ENCODE measurements at places on chromosomes 6 and 20.

GRCh38 chr6:66190858-66191257 lies 483.8 kb upstream of the EYS start:
- DNase-seq, result no peak

- DNase-seq, result no peak
These were observed 158.2 kb downstream of the BMP7 start for GRCh38 chr20:57108218-57108617.

GRCh38 chr20:24632581-24632980 lies 163.2 kb downstream of the SYNDIG1 start:
- no peak for DNase-seq

GRCh38 chr6:133977983-133978895 lies 25.2 kb downstream of the TBPL1 start:
- DNase-seq, result no peak

DNA sequence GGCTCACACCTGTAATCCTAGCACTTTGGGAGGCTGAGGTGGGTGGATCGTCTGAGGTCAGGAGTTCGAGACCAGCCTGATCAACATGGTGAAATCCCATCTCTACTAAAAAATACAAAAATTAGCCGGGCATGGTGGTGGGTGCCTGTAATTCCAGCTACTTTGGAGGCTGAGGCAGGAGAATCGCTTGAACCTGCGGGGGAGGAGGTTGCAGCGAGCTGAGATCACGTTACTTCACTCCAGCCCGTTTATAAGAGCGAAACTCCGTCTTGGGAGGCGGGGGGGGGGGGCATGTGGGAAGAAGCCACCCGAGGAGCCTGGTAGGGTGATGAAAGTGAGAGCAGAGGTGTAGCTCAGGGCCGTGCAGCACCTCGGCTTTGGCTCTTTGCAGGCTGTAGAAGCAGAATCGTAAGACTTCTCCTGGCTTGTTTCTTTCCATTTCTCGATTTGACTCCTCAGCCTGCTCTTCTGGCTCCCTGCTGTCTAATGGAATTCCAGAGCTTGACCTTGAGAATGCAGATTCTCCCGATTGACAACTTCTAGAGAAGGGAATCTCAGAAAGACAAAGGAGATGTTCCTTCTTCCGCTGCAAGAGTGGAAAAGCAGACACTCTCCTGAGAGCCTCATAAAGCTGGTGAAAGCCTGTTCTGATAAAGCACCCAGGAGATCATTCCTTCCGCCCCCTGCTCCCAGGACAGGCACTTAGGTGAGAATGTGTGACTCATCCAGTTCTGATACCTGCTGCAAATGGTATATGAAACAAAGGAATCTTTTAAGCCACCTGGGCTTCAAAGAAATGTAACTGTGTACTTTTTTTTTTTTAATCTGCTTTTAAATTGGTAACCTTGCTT lies 26.0 kb upstream of the PPP1R16B start:
- no peak for DNase-seq

GRCh38 chr20:45612314-45612713 lies 17.2 kb upstream of the WFDC10A start:
- DNase-seq, result no peak

- DNase-seq, result no peak
These were observed 197.3 kb upstream of the NT5E start for GRCh38 chr6:85252552-85252951.

DNA sequence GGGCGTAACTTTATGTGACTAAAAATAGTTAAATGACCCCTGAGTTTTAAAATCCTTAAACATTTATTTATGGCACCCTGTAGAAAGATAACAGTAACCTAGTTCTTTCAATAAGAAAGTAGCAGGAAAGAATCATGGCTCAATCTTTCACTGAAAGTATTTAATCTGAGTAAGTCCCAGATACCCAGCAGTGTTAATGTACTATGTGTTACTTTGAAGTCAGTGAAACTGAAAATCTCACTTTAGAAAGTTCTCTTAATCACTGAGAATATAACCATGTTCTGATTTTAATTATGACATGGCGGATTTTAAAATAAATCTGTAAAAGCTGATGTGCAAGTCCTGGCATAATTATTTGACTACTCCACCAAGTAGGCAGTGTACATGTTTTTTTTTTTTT lies 8.1 kb upstream of the HEY2 start:
- DNase-seq, result no peak
